Epithelial cell of proximal tubule (primary cell): ENCODE measurements at places on chromosomes 3 and 15.

- no peak for DNase-seq
These were observed 32.5 kb downstream of the PLXNA1 start for GRCh38 chr3:127015282-127016042.

- DNase-seq: no peak
These were observed 460.7 kb upstream of the RASGRP1 start for GRCh38 chr15:39025321-39025720.

- DNase-seq: no peak
These were observed 31.4 kb downstream of the RGMA start for GRCh38 chr15:93057618-93058017.

GRCh38 chr15:95663156-95664100 lies 667.1 kb upstream of the NR2F2 start:
- DNase-seq: no peak

- DNase-seq: no peak
These were observed 308.5 kb upstream of the RASGRP1 start for GRCh38 chr15:38873158-38873557.

DNA sequence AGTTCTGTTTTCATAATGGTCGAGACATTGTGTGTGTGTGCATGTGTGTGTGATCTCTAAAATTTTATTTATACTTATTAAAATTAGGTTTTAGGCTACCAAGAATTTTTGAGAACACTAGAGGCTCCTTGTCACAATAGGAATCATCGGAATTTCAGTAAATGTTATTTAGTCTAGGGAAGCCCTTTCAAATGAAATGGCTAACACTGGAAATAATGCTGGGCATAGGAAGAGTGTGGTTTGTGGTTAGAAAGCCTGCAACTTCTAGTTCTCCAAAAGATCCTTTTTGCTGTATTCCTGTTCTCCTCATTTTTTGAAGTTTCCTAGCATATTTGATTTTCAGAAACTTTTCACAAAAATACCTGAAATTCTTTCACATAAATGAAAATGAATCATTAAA lies 92.5 kb upstream of the MBNL1 start:
- DNase-seq: no peak

DNA sequence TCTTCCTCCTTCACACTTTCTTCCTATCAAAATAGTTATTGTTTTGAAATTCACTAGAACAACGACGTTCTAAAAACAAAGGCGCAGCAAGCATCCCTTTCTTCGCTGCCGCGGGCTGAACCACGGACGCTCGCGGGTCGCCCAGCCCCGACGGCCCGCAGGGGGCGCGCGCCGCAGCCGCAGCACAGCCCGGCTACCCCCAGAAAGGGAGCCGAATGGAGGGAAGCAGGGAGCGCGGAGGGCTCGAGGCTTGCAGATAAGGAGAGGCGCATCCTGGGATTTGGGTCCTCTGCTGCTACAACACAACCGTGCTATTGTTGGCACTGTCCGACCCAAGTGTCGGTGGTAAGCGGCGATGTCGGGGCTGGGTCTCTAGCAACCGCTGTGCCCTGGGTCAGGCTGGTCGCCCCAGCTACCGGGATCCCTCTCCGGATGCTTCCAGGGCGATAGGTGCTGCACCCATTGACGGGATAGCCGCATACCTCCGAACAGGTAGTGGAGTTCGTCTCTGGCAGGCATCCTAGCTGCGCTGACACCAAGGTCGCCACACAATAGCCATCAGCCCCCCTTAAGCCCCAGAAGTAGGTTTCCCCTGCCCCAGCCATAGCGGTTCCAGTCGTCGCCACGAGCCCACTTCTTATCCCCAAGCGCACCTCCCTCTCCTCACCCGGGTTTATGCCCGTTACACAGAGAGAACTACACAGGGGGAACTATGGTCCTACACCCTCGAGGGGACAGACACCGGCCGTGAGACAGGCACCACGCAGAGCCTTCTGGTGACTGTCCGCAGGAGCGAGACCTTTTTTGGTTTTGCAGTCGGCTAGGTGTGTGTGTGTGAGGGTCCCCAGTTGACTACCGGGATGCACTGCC lies 6.0 kb downstream of the ONECUT1 start:
- DNase-seq: no peak

DNA sequence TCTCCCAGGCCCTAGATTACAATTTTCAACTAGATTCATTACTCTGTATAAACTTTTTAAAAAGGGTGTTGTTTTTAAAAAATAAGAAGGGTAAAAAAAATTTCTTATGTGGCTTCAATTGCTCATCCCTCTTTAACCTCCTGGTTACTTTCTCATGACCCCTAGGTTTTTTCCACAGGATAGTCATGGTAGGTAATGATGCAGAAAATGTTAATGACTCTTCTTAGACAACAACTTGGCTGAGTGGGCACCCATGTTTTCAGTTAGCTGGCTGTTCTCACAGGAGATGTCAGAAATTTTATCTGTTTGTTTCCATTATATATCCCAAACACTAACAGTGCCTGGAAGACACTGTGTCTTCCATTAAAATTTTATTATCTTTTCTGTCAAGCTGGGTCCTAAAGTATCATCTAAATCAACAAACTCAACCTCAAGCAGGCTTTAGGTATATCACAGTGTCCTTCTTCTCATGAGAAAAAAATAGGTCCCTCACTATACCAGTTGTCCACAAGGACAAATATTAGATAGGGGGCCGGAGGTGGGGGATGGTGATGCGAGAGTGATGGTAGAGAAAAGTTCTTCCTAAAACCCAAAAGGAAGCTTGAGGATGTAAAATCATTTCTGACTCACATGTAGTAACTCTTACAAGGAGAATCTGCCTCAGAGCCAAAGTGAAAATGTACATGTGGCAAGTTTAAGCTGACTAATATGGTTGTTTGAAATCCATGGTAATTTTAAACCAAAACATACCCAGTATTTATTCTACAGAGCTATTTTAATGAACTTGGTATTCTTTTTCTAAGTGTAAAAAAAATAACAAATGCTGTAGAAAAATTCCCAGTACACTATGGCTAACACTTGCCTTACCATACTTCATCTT lies 43.3 kb downstream of the PLOD2 start:
- peak; percentile 86 for DNase-seq

- DNase-seq: no peak
These were observed 928 bp downstream of the CEP97 start for GRCh38 chr3:101725194-101725889.

DNA sequence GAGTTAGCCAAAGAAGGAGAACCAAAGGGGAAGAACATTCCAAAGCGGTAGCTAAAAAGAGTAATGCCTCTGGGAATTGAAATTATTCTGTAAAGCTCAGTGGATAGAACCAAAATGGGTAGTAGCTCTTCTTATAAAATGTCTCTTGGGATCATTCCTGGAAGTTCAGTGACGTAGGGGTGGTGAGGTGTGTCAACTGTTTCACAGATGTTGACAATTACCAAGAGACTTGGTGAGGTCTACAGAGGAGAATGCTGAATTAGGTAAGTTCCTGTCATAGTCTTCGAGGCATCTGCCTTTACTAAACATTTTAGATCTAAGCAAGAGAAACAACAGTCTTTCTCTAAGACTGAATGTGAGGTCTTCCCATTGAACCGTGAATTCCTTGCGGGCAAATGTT lies 67.8 kb downstream of the TPRG1 start:
- no peak for DNase-seq

DNA sequence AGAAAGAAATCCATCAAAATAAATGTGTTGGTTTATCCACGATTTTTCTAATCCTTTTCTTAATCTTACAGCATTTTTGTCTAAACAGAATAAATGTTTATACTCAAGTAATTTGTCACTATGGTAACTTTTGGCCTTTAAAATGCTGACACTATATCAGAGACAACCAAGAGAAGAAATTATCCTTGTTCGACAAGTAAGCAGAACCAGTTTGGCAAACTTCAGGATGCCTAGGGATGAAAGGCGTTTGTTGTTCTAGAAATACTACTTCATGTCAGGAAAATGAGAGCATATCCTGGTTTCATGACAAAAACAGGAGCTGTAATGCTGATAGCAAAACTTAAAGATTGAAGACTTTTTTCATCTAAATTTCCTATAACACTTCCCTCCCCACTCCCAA lies 308.0 kb upstream of the ATP11B start:
- no peak for DNase-seq

- DNase-seq: no peak
These were observed 119.2 kb downstream of the SHQ1 start for GRCh38 chr3:72728958-72729467.

DNA sequence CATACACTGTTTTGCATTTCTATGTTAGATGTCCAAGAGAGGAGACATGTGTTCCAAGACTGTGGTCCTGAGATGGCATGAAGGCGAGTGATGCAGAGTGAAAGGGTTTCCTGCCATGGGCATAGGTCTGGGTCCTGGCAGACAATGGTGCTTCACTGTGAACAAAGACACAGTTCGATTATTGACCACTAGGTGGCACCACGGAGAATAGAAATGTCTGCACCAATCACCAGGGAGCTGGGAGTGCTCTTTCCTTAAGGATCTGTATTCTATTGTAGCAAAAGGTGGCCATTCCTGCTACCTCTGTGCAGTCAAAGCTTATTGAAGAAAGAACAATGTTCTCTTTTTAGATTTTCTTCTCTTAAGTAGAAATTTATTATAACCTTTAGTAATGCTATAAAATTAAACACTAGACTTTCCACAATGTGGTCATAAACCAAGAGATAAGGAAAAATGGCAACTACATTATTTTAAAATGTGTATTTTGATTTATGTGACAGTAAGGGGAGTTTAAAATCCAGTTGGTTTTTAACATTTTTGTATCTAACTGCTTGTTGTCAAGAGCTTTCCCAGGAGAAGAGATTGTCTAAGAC lies 88.7 kb downstream of the GABRG3 start:
- DNase-seq: peak; percentile 16

- DNase-seq: no peak
These were observed 366.7 kb upstream of the ROBO2 start for GRCh38 chr3:76673171-76673570.

GRCh38 chr15:70023064-70023768 lies 74.5 kb downstream of the TLE3 start:
- peak; percentile 69 for DNase-seq

DNA sequence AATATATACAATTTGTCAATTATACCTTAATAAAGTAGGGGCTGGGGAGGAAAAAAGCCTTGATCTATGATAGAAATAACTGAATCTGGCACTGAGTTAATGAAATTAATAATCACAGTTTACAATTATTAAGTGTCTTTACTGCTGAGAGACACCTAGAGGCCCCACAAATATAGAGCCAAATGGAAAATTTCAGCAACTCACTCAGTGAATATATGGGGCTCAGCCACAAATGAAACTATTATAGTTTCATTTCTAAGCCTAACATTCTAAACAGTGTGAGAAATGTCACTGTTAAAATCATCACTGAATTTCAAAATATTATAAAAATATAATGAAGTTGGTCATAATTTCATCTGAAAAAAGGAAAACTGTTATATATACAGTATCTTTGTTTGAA lies 40.3 kb downstream of the GNB4 start:
- DNase-seq: no peak

- no peak for DNase-seq
These were observed 161.2 kb upstream of the SYNPR start for GRCh38 chr3:63116922-63117321.

DNA sequence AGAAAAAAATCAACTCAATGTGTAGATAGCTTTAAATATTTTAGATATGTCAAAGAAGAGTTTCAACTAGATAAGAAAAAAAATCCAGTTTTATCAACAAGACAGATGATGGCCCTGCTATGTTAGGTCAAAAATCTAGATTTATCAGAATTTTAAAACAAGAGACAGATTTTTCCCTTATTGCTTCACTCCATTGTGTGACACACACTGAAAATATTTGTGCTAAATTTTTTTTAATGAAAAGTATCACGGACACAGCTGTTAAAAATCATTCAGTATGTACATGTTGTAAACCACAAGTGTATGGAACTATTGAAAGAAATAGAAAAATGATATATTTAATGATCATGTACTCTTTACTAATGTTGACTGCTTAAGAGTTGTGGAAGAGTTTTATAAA lies 43.6 kb downstream of the FOXB1 start:
- no peak for DNase-seq

DNA sequence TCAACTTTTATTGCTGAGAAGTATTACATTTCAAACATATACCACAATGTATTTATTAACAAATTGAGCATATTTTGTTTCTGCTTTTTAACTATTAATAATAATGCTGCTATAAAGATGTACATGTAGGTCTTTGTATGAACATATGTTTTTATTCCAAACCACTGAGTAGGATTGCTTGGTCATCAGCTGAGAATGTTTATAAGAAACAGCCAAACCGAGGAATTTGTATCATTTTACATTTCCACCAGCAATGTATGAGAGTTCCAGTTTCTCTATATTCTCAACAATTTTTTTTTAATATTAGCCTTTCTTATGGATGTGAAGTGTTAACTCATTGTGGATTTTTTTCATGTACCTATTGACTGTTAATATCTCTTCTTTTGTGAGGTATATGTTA lies 119.5 kb upstream of the MDFIC2 start:
- no peak for DNase-seq

GRCh38 chr15:66163553-66163952 lies 90.0 kb downstream of the MEGF11 start:
- no peak for DNase-seq

- DNase-seq: no peak
These were observed 91.7 kb upstream of the PRICKLE2 start for GRCh38 chr3:64316971-64317370.

GRCh38 chr15:71328453-71328852 lies 213.2 kb downstream of the THSD4 start:
- no peak for DNase-seq

- DNase-seq: no peak
These were observed 6.1 kb downstream of the TMOD2 start for GRCh38 chr15:51757450-51757849.

GRCh38 chr3:31980530-31981205 lies 394 bp downstream of the OSBPL10 start:
- DNase-seq: no peak

DNA sequence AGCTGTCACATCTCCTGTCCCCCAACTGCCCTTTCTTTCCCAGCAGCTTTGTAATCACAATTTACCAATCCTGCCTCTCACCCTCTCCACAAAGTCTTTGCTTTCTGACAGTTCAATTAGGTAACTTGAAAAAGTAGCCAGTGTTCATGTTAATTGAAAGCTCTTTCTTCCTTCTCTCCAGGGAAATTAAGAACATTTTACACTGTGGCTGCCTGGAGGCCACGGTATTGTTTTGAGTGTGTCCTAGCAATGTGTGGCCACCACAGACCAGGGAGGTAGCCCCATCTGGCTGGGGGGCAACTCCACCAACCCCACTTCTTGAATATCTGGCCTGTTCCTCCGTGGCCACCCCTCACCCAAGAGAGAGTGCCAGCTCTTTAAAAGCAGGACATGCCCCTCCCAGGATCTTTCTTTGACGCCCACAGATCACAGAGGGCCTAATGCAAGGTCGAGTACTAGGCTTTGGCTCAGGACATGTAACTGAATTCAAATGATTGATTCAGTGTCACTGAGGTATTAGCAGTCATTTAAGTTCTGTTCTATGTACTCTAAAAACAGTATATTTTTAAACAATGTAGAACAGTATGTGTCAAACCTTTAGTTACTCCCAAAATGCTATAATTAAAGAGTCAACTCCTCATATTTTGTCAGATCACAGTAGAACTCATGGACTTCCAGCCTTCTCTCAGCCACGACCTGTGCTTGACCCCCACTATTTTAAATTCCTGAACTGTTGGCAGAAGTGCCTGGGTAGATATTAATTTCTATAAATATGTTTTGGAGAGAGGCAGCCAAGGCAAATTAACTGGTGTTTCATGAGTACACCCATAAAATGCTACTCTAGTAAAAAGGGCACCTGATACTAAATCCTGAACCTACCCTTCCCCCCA lies 164.5 kb downstream of the TNIK start:
- DNase-seq: no peak

- DNase-seq: no peak
These were observed 87.3 kb upstream of the LIPC start for GRCh38 chr15:58344213-58345070.

- DNase-seq: no peak
These were observed 59.8 kb downstream of the WDR76 start for GRCh38 chr15:43886558-43886957.

- DNase-seq: no peak
These were observed 251.6 kb upstream of the ZPLD1 start for GRCh38 chr3:102183186-102183585.
